ENCODE measurements at places on chromosomes 11 and 22. TPM values are rescaled to one million over a fixed set of nuclear protein-coding genes. Genes with fewer than 3 reads are reported as not detected.

- H3K27me3 ChIP-seq = no peaks in the 10 kb centered on the region
- H3K4me3 ChIP-seq = no peak overlapping the region
- peaks cover 5% of the 10 kb centered on the region for H3K4me1 ChIP-seq
- no peak for DNase-seq
- H3K36me3 ChIP-seq = peaks cover 82% of the 10 kb centered on the region
Observed at GRCh38 chr22:41177040-41177621, 28.0 kb upstream of the L3MBTL2 start.

DNA sequence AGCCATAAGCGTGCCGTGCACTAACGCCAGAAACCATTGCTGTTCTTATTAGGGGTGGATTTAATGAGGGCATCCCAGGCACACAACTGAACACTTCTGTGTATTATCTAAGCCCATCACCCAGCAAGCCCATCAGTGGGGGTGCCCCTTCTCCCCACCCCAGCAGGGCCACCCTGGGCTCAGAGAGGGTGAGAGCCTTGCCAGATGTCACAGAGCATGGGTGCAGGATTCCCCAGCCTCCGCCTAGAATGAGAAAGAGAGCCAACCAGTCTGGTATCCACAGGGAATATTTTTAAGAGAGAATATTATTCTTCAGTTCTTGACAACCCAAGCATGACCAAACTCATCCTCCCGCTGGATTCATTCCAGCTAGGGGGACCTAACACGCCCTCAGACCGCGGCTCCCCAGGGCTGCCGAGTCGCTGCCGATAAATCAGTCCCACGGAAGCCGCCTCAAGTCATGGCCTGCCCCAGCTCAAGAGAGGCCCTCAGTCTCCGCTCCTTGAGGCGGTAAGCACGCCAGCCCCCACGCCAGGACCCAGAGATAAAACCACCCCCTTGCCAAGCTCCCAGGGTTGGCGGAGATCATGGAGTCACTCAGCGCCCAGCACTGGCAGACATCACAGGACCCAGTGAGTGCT lies 47.2 kb downstream of the MN1 start:
- no peaks in the 10 kb centered on the region for H3K36me3 ChIP-seq
- no peak overlapping the region for H3K4me3 ChIP-seq
- DNase-seq = no peak
- H3K27me3 ChIP-seq = no peaks in the 10 kb centered on the region

GRCh38 chr22:19559324-19559811 lies 35.2 kb upstream of the CLDN5 start:
- H3K4me1 ChIP-seq = no peaks in the 10 kb centered on the region
- no peaks in the 10 kb centered on the region for H3K27me3 ChIP-seq
- no peaks in the 10 kb centered on the region for H3K36me3 ChIP-seq
- no peak overlapping the region for H3K4me3 ChIP-seq

- no peak overlapping the region for H3K27ac ChIP-seq
- DNase-seq = no peak
- peaks cover 45% of the 10 kb centered on the region for H3K36me3 ChIP-seq
- peaks cover 34% of the 10 kb centered on the region for H3K4me1 ChIP-seq
- H3K4me3 ChIP-seq = peak overlapping the region; percentile 52
- H3K27me3 ChIP-seq = peaks cover 15% of the 10 kb centered on the region
Observed at GRCh38 chr11:63999349-64000025, 13.2 kb downstream of the OTUB1 start.

GRCh38 chr11:35259529-35259928 lies 120.6 kb downstream of the CD44 start:
- no peak overlapping the region for H3K27ac ChIP-seq
- H3K4me1 ChIP-seq = peaks cover 51% of the 10 kb centered on the region
- H3K36me3 ChIP-seq = no peaks in the 10 kb centered on the region
- no peaks in the 10 kb centered on the region for H3K27me3 ChIP-seq
- DNase-seq = no peak

DNA sequence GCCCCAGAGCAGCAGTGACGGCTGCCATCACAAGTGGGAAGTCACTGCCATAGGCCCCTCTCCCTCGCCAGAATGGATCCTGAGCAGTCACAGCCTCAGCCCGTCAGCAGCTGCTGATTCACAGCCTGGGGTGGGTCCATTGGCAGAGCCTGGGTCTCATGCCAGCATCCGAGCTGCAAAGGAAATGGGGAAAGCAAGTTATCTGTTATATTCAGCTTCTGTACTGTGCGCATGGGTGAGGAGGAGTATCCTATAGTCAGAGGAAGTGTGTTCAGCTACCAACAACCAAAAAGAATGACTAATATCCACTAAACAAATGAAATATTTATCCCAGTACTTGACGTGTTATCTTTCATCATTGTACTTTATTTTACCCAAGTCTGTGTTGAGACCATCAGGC lies 119.7 kb downstream of the RCN1 start:
- no peak overlapping the region for H3K27ac ChIP-seq
- DNase-seq = no peak
- H3K36me3 ChIP-seq = no peaks in the 10 kb centered on the region
- H3K4me3 ChIP-seq = no peak overlapping the region

GRCh38 chr22:46238541-46238940 lies 11.6 kb downstream of the CDPF1 start:
- peaks cover 40% of the 10 kb centered on the region for H3K4me1 ChIP-seq
- H3K36me3 ChIP-seq = peaks cover 19% of the 10 kb centered on the region
- DNase-seq = no peak
- H3K4me3 ChIP-seq = no peak overlapping the region

DNA sequence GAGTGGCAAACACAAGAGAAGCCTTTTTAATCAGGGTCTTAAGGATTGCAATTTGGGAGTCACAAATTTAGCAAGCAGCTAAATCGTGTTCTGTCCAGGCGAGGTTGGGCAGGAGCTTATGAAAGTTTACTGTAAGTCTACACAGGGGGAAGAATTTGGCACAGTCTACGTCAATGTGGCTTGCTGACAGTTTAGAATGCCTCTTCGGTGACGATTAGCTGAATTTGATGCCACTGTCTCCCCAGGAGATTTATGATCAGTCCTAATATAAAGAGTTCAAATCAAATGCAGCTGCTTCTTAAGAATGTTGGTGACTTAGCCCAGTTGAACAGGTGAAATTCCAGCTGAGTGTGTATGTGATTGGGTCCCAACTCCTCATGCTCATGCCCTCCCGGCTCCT lies 114.1 kb upstream of the CLPB start:
- no peaks in the 10 kb centered on the region for H3K27me3 ChIP-seq
- no peak overlapping the region for H3K27ac ChIP-seq
- H3K4me1 ChIP-seq = no peaks in the 10 kb centered on the region
- H3K4me3 ChIP-seq = no peak overlapping the region
- DNase-seq = no peak

GRCh38 chr11:95680169-95680929 lies 109.2 kb downstream of the FAM76B start:
- H3K4me3 ChIP-seq = no peak overlapping the region
- peak overlapping the region; percentile 72 for H3K27ac ChIP-seq
- peaks cover 8% of the 10 kb centered on the region for H3K4me1 ChIP-seq
- no peak for DNase-seq
- H3K27me3 ChIP-seq = no peaks in the 10 kb centered on the region

DNA sequence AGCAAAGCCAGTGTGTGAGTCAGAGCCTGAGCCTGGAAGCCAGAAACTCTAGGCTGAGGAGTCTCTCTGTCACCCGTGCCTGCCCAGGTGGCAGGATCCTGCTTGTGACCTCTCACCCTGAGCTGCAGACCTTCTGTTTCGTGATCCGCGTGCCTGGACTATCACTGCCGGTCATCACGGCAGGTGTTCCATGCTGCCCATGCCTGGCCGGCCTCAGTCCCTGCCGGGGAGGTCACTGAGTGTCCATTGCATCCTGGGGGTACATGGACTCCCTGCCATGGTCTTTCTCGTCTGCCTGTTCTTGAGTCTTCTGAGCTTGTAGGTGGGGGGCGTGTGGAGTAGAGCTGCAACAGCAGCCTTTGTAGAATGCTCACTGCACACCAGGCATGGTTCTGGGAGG lies 1032.4 kb downstream of the TBC1D22A start:
- no peak overlapping the region for H3K27ac ChIP-seq
- H3K4me1 ChIP-seq = no peaks in the 10 kb centered on the region

- no peak overlapping the region for H3K27ac ChIP-seq
- no peak for DNase-seq
- H3K4me3 ChIP-seq = no peak overlapping the region
- no peaks in the 10 kb centered on the region for H3K27me3 ChIP-seq
- H3K4me1 ChIP-seq = peaks cover 32% of the 10 kb centered on the region
- peaks cover 30% of the 10 kb centered on the region for H3K36me3 ChIP-seq
Observed at GRCh38 chr22:46156031-46156430, 5.7 kb downstream of the PPARA start.

DNA sequence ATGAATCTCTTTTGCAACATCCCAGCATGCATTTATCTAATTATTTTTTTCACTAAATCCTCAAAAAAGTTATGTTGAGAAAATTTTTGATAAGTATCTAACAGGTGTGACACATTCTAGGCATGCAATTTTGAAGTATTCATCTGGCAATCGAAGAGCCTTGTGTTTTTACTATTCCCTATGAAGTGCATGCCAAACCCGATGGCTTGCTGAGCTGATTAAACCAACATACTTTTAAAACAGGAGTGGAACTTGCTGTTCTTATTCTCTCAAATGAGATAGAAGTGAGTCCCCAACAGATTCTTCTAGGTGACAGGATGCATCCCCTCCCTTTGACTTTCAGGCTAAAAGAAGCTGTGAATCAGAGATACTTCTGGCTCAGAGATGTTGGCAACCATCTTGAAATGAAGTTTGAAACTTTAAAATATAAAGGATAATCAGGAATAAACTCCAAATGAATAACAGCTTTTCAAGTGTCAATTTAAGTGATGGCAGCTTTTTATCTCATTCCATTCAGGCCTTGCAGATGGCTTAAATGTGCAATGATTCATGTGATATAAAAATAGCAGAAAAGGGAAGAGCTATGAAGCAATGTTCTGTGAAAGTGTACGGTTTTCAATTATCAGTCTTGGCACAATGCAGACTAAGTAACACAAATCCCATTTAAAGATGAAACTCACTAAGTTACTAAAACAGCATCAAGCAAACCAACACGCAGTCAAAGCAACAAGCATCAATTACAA lies 67.7 kb downstream of the APOL5 start:
- H3K27me3 ChIP-seq = no peaks in the 10 kb centered on the region
- H3K4me1 ChIP-seq = peaks cover 52% of the 10 kb centered on the region
- no peak overlapping the region for H3K4me3 ChIP-seq
- DNase-seq = no peak
- peaks cover 11% of the 10 kb centered on the region for H3K36me3 ChIP-seq
- peak overlapping the region; percentile 23 for H3K27ac ChIP-seq

- H3K27me3 ChIP-seq = no peaks in the 10 kb centered on the region
- H3K36me3 ChIP-seq = no peaks in the 10 kb centered on the region
- H3K4me1 ChIP-seq = peaks cover 53% of the 10 kb centered on the region
Observed at GRCh38 chr11:110430267-110431050, 711 bp downstream of the FDX1 start.

- H3K4me1 ChIP-seq = peaks cover 11% of the 10 kb centered on the region
- no peak for DNase-seq
- no peaks in the 10 kb centered on the region for H3K27me3 ChIP-seq
- no peak overlapping the region for H3K4me3 ChIP-seq
Observed at GRCh38 chr22:20793748-20794649, 20.1 kb downstream of the SERPIND1 start.

DNA sequence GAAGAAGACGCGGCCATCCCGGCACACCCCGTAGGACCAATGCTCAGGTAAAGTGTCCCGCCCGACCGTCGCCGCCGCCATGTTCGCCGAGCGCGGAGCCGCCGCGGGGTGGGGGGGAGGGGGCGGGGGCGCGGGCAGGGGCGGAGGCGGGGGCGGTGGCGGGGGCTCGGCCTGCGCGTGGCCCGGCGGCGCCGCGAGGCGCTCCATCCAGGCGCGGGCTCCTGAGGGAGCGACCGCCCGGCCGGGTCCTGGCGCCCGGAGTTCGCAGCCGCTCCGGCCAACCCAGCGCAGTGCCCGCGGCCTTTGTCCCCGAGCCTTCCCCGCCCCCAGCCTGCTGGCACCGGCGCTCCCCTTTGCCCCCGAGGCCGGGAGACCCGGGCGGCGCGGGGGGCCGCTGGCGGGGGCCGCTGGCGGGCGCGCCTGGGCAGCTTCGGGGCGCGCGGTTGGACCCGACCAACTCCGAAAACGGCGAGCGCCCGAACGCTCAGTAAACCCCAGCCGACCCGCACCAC lies at the start of gene PLEKHA7:
Gene PLEKHA7, minus strand, starts transcription at position 94 of the 512 bp plus-strand sequence. Its CDS starts 13 bp downstream, at position 81.
- H3K27me3 ChIP-seq = no peaks in the 10 kb centered on the region
- no peak for DNase-seq
- H3K27ac ChIP-seq = peak within 1 kb of the TSS; percentile 62
- H3K36me3 ChIP-seq = no peaks in the 10 kb centered on the region
- peak within 1 kb of the TSS; percentile 82 for H3K4me3 ChIP-seq
- H3K4me1 ChIP-seq = peaks cover 22% of the 10 kb centered on the region

- H3K27me3 ChIP-seq = no peaks in the 10 kb centered on the region
- no peak for DNase-seq
- no peaks in the 10 kb centered on the region for H3K4me1 ChIP-seq
- H3K27ac ChIP-seq = no peak overlapping the region
Observed at GRCh38 chr11:46876471-46876870, 30.4 kb upstream of the CKAP5 start.

Gene KDM4E
- total RNA-seq = not detected

Gene ABTB2
- 7.8 TPM for total RNA-seq

Gene CARNS1
- 1.9 TPM for total RNA-seq

Gene KCNC1
- total RNA-seq = not detected

Gene NPTXR
- 15.0 TPM for total RNA-seq
